ENCODE measurements at places on chromosomes 11 and 22.

GRCh38 chr11:129248618-129249017 lies 56.5 kb upstream of the ARHGAP32 start:
- no peak for DNase-seq

DNA sequence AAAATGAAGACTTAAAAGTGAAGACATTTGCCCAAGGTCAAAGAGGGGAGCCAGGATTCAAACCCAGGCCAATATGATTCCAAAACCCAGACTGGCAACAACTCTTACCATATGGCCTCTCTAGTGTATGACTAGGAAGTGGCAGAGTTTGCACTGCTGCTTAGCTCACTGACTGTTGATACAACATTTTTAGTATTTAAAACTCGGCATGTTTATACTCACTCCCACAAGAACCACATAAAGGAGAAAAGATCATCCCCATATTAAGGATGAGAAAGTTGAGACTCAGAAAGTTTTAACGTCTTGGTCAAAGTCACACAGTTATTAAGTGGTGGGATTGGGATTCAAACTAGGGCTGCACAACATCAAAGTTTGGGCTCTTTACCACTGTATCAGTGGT lies 81.7 kb downstream of the CCDC34 start:
- DNase-seq: no peak

- no peak for DNase-seq
These were observed 15.6 kb upstream of the INCENP start for GRCh38 chr11:62108017-62108750.

DNA sequence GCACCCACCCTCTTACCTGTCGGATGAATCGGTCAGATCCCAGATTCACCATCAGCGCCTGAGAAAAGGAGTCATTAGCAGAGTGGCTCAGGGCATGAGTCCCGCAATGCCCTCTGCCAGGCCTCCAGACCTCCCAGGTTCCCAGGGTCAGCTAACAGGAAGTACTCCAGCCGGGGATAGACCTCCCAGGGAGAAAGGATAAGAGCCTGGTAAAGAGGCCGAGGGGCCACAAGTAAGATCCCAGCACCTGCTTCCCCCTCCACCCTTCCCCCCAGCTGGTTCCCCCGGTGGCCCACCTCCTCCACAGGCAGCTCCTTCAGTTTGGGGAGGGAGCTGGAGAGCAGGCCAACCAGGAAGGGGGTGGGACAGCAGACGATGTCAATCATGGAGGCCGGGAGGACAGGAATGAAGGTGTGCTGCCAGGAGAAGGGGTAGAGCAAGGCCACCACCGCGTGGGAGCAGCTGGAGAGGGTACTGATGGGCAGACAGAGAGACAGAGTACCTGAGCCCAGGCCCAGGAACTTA lies 16.4 kb downstream of the RPL27A start:
- no peak for DNase-seq

DNA sequence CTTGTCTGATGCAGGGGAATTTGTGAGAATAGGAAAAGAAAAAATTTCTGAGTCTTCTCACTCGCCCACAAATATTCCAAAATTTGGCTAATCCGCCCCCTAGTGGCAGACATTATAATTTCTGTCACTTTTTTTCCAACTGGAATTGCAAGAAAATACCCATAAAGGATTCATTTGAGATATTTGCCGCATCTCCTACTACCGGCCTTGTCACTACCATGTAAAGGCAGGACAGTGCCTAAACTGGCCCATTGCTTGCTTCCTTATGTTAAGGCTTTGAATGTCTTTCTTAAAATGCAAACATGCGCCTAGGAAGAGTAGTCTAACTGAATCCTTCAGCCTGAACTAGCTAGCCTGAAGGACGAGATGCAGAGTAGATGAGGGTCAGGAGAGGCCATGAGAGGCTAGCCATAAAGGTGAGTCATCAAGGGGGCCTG lies 9.3 kb upstream of the CEP295 start:
- DNase-seq: no peak

- DNase-seq: no peak
These were observed at the start of gene KCNQ1 for GRCh38 chr11:2444821-2445745. Gene KCNQ1, plus strand, starts transcription at chr11:2445008. Its CDS starts 91 bp downstream, at chr11:2445099.

DNA sequence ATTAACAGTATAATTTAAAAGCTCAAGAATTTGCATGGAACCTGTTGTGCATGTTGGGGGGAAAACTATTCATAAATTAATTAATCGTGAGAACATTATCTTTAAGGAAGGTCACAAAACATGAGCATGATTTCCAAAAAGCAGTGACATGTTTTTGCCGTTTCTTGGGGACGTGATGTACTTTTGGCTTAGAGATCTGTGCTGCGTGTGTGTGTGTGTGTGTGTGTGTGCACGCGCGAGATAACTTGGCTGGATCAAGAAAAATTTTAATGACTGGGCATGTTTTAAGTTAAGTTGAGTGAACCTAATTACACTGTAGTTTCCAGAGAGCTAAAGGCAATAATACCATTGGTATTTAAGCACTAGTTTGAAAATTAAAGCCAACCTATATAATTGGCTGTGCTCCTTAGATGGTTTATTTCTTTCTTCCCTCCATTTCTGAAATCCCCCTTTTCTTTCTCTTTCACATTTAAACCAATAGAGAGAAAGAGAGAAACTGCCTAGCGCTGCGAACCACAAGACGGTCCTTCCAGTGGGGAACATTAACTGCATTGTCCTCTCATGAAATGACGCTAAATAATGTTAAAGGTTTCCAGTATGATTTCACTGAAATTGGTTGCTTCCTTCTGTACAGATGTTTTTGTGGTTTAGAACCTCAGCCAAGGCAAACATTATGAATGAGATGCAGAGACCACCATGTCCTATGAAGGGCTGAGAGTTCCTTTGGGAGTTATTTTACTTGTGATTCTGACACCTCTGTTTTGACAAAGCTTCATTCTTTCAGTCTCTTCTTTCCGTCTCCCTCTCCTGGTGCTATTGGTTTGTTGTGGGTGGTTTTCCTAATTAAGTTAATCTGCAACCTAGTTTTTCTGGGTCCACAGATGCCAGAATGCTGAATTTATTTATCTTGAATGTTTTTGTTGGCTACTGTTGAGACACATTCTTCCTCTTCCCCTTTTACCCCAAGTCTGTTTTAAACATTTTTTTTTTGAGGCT lies 51.7 kb downstream of the ZBTB16 start:
- DNase-seq: no peak

DNA sequence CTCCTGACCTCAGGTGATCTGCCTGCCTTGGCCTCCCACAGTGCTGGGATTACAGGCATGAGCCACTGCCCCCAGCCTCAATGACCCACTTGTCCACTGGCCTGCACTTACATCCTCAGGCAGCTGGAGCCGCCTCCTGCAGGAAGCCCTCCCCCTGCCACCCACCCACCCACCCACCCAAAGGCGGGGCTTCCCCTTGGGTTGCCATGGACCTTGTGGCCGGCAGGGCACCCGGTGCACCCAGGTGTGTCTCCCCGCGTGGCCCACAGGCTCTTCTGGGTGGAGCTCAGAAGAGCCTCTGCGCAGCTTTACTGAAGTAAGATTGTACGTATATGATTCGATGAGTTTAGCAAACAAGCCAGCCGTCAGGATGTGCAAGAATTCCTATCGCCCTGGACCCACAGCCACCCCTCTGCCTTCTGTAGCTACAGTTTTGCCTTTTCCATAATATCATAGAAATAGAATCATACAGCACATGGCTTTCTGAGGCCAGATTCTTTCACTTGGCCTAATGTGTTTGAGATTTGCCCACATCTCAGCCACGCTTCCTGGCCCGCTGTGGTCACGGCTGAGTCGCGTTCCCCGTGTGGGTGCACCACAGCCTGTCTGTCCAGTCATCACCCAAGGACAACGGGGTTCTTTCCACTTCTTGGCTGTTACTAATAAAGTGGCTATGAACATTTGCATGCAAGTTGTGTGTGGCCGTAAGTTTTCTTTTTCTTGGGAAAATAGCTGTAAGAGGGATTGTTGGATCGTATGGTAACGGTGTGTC lies 5.3 kb upstream of the BRSK2 start:
- no peak for DNase-seq

DNA sequence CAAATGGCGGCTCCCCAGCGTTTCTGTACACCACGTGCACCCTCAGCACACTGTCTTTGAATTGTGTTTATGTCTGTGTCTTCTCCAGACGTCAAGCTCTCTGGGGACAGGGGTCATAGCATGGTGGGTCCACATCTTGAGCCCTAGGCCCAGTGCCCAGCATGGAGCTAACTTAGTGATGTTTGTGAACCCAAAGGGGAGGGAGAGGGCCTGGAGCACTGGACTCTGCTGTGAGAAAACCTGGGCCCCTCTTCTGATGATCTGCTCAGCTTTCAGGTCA lies 4.3 kb downstream of the MRGPRG start:
- no peak for DNase-seq
